Nucleus accumbens (tissue), 56 donors: ENCODE measurements at places on chromosomes 12 and 14.

DNA sequence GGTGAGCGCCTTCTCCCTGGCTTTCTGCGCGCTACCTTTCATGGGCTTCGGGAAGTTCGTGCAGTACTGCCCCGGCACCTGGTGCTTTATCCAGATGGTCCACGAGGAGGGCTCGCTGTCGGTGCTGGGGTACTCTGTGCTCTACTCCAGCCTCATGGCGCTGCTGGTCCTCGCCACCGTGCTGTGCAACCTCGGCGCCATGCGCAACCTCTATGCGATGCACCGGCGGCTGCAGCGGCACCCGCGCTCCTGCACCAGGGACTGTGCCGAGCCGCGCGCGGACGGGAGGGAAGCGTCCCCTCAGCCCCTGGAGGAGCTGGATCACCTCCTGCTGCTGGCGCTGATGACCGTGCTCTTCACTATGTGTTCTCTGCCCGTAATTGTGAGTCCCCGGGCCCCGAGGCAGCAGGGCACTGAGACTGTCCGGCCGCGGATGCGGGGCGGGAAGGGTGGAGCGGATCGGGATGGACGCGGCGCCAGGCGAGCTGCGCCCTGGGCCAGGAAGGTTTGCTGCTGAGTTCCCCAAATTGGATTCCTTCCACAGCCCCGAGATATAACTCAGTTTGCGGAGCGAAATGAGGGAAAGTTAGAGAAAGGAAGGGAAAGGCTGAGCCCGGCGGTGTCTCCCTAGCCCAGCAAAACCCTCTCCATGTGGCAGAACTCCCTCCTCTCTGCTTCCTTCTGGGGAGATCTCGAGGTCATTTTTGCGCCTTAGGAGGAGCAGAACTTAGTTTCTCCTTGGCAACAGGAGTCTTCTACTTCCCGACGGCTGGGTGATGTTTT lies 972 bp downstream of the PTGDR start:
- no peak for DNase-seq

GRCh38 chr12:130459916-130460315 lies 122.2 kb downstream of the PIWIL1 start:
- no peak for DNase-seq

- no peak for DNase-seq
Observed at GRCh38 chr12:49549735-49550692, 11.2 kb downstream of the KCNH3 start.

- no peak for DNase-seq
Observed at GRCh38 chr12:42124764-42125387, 19.8 kb downstream of the GXYLT1 start.

- DNase-seq: no peak
Observed at GRCh38 chr12:110343736-110344555, 59.6 kb downstream of the ANAPC7 start.
